ENCODE measurements at places on chromosomes 5 and 9. TPM values are rescaled to one million over a fixed set of nuclear protein-coding genes. Genes with fewer than 3 reads are reported as not detected.

DNA sequence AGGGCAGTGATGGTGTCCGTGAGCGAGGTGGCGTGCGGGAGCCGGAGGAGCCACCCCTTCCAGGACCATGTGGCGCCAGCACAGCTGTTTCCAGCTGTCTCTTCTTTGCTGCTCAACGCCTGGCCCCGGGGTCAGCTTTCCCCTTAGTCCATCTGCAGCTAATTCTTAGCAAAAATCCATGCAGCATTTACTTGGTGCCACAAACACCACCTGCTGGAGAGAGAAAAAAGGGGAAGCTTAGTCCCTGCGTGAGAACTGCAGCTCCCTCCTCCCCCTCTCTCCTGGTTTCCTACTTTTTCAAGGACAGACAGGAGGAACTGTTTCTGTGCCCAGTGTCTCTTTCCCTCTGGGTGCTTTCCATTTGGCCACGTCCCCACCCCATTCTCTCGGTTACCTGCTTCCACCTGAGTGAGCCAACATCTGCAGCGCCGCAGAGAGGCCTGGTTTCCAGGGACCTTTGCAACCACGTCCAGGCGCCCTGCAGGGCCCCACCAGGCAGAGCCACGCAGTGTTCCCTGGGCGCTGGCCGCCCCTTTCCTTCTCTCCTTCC lies 3.4 kb downstream of the SLC6A19 start:
- no peak for DNase-seq

- no peak for DNase-seq
Measured at GRCh38 chr9:130915096-130915447, 18.5 kb upstream of the QRFP start.

DNA sequence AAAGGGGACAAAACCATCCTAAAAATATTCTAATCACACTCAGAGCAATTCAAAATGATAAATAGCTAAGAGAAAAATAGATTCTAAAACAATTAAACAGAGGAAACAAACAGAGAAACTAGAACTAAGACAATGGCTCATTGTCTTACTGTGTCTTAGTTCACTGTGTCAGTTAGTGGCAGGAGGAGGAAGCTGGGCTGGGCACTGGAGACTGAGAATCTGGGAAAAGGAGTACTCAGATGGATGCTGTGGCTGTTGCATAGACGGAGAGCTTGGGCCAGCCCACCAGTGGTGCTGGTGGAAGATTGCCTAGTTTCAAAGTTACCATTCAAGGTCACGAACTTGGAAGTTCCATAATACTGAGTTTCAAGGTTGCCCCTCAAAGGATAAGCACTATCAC lies 94.7 kb upstream of the IFNK start:
- no peak for DNase-seq

GRCh38 chr5:152606776-152607364 lies 201.8 kb upstream of the NMUR2 start:
- DNase-seq, result no peak

- no peak for DNase-seq
Measured at GRCh38 chr9:115766370-115766955, 387.1 kb upstream of the PAPPA start.

DNA sequence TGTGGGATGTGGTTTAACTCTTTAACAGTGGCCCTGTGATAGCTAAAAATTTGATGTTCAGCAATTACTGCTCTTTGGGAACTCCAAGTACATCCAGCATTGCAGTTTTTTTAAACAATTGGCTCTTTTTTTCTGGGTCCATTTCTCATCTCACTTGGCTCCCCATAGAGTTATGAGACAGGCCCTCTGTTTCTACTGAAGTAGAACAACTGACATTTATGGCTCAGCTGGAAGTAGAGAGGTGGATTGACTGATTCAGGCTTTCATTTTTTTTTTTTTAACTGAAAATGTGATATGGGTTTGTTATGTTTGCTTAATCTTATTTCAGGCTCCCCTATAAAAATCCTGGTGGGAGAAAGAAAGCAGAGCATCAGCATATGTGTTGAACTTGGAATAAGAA lies 96.6 kb upstream of the CD180 start:
- DNase-seq, result no peak

ZFP2 gene
- 0.69 TPM for total RNA-seq

PAIP2 gene
- 96.5 TPM for total RNA-seq

FOXD4L3 gene
- not detected for total RNA-seq

IDNK gene
- total RNA-seq, result 13.5 TPM

SLC30A5 gene
- 22.2 TPM for total RNA-seq

HTR1A gene
- total RNA-seq, result not detected

FBP1 gene
- total RNA-seq, result 3.8 TPM
